ENCODE measurements at places on chromosomes 7 and 10.

DNA sequence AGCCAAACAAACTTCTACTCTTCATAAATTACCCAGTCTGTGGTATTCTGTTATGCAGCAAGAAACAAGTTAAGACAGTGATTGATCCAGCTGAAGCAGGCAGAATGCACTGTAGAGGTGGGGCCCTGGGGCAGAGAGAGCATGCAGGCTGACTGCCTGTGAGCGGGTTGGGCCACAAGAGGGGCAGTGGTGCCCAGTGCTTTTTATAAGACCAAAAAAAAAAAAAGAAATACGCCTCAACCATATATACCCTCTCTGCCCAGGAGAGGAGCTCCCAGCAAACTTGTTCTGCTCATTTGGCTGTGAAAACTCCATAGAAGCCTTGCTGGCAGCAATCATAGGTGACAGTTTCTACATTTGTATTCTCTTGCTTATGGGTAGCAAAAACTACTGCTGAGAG lies 104.7 kb downstream of the SORBS1 start:
- no peak for DNase-seq

DNA sequence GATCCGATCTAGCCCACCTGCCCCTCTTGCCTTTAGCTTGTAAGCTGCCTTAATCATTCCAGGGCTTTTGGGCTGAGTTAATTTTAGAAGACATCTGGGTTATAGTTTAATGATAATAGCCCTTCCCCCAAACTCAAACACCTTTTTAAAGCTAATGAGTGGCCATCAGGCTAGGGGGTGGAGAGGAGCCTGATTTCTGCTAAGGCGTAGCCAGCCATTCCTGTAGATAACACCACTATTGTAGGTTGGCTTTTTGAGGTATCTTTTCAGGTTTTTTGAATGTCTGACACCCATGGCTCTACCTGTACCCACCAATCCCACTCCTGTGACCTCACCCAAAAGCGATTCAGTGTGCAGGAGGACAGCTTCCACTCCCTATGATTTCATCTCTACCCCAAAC lies 7.6 kb upstream of the SYPL1 start:
- DNase-seq = no peak

DNA sequence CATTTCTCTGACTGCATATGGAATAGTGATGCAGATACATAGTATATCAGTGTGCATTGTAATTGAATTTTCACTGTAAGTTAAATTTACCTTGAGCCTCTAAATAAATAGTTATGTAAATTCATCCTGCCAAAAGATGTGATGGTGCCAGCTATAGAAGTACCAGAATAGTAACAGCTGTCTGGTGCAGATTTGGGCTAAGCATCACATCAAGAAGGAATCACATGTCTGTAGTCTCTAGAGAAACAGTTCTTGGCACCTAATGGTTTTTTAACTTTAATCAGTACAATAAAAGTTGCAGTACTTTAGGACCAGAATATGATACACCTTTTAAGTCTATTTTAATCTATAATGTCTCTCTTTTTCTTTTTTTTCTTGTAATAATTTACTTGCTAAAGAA lies 17.4 kb downstream of the PLEKHA1 start:
- no peak for DNase-seq

DNA sequence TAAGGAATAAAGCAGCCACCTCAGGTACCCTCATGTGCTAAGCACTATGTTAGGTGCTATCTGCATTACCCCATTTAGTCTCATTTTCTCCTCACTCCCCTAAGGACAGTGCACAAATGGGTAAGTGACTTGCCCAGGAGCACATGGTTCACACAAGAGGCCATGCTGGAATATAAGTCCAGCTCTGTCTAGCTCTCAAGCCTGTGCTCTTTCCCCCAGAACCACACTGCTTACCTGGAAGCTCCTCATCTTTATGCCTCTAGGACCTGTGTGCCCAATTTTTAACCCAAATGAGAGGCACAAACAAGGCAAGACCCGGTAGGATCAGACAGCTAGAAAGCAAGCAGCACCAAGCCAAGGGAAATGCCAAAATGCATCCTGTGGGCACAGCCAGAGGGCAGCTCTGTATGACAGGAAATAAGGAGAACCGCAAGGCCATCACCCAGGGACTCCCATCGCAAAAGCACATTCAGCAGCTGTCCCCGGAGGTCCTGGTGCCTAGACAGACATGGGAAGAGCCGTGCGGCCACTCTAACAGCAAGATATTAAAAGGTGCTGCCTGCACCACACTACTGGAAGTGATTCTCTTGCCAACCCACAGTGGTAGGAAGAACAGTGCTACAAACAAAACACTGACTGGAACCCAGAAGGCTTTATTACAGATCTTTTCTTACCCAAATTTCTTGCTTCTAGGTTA lies 88.1 kb downstream of the GSAP start:
- no peak for DNase-seq

DNA sequence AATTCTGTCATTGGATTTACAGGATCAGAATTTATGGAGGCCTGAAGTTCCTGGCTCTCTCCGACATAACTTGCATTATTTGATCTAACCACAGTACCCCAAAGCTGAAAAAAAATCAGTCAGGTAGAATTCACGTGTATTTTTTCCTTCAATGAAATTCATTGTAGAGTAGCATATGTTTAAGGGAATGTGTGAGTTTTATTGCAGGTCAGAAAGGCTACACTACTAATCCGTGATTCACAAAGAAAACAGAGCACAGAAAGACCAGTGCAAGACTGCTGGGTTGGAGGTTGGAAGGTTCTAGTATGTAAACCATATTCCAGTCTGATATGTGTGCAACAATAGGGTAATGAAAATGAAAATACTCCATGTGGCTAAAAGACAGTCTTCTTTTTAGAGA lies 247.0 kb upstream of the FERD3L start:
- no peak for DNase-seq

GRCh38 chr10:100036850-100037249 lies 27.1 kb upstream of the DNMBP start:
- DNase-seq = no peak

- DNase-seq = peak; percentile 16
Measured at GRCh38 chr7:51732116-51732515, 415.5 kb upstream of the COBL start.

- no peak for DNase-seq
Measured at GRCh38 chr10:46042527-46042926, 3.5 kb downstream of the MSMB start.

GRCh38 chr7:109611656-109612055 lies 1042.0 kb downstream of the DNAJB9 start:
- DNase-seq = no peak

- DNase-seq = no peak
Measured at GRCh38 chr7:17408245-17408903, 109.9 kb downstream of the AHR start.

GRCh38 chr10:43055991-43056567 lies 20.8 kb upstream of the RET start:
- DNase-seq = no peak

DNA sequence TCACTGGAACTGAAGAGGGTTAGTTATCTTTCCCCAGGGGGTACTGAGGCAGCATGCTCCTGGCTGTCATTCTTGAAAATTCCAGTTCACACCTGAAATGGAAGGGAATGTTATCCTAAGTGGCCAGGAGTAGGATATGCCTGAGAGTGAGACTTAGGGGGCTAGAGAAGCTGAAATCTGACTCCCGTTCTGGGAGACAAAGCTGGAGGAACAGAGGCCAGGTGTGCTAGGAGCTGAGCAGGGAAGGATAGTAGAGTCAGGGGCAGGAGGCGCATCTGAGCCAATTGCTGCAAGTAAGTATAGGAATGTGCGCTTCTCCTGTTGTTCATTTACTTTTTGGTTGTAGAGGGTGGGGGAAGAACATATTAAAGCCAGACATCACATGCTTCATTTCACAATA lies 58.1 kb upstream of the KIAA1217 start:
- DNase-seq = no peak

DNA sequence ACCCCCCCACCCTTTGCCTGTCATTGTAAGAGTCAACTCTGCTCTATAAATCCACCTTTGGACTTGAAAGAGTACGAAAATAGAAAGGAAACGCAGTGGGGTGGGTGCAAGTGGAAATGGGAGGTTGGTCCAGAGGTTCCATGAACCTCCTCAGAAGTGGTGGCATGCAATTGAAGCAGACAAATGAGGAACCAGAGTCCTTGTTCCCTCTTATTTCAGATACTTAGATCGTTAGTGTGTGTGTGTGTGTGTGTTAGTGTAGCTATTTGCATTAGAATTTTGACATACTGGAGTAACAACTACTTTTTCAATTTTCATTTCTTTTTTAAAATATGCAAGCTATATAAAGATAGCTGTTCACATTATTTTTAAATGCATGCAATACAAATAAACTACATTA lies 18.1 kb upstream of the TFAM start:
- DNase-seq = no peak

GRCh38 chr10:78476844-78477243 lies 443.2 kb downstream of the RPS24 start:
- DNase-seq = no peak

DNA sequence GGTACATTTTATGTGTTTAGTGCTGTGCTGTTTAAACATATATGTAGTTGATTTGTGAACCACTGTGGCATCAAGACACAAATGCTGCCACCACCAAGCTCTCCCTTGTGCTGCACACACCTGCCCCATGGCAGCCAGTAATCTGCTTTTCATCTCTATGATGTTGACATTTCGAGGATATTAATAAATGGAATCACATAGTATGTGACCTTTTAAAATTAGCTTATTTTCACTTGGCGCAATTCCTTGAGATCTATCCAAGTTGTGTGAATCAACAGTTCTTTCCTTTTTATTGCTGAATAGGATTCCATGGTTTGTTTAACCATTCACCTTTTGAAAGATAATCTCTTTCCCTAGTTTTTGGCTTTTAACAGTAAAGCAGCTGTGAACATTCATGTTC lies 73.1 kb downstream of the BMPR1A start:
- DNase-seq = no peak

All from hippocampal formation (tissue), 2 donors.